ENCODE measurements at places on chromosomes 12 and 14.

DNA sequence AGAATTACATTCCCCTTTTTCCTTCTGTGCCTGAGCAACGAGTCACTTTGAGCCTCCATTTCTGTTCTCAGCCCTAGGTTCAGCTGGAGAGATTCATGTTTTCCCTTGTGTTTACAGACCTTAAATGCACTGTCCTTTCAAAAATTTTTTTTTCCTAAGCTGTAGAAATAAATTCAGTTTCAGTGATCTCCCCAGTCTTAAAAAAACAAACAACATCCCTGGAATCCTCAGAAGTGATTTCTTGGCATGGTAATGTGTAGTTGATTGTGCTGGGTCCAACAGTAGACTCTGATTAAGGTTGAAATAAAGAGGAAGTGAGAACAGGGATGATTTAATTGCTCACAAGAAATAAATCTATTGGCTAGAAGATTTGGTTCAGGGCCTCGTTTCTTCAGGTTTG lies 89.3 kb downstream of the NTN4 start:
- DNase-seq: no peak

DNA sequence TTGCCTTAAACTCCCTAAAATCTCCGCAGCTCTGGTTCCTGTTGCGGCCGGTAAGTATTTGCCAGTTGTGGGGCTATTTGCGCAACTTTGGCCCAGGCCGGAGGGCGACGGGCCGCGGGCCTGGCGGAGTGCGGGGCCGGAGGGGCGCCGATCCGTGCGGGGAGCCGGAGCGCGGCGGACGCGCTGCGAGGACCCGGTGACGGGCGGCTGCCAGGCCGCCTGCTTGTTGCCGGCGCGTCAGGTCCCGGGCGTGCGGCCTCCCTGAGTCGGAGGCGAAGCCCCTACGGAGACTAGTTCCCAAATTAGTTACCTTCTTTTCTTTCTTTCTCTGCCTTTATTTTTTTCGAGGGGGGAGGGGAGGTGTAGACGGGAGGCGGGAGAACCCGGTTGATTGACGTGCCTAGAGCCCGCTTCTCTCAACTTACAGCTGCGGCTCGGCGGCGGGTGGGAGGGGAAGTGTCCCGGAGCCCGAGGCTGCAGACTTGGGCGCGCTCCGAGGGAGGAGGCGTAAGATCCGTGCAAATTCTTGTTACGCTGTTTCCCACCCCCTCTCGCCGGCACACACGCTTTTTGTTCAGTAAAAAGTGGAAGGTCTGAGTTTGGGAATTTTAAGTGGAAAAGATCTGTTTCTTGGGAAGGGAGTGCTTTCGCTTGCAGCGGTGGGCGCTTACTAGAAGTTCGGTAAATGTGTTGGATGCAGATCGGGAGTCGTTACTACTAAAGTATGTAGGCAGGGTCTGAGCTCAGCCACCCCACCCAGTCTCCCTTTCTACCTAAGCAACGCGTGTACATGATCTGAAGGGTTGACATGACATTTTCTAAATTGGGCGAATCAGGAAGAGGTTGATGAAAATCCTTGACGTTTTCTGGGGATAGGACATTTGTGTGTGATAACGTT lies 576 bp downstream of the ZBTB1 start:
- DNase-seq: peak; percentile 85

DNA sequence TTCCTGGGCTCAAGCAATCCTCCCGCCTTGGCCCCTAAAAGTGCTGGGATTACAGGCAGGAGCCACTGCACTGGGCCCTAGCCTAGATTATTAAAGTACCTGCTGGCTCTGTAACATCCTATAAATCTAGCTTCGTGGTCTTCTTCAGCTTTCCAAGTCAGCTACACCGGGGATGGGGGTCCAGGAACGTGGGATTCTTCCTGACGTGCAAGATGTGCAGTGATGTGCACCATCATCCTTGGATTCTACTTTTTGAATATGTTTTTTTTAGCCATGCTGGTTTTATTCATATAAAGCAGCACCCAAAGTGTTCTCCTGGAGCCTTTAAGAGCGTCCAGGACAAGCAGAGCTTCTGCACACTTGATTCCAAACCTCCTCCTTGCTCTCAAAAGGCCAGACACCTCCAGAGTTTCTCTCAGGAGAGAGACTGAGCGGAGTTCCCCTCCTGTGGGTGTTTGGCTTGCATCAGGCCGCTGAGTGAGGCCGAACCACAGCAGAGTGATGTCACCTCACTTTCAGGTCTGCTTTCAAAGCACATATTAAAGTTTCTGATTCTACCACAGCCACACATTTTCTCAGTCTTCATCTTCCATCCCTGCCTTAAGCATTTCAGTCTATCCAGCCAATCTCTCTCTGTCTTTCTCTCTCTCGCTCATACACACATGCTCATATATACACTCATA lies 33.4 kb downstream of the VCPKMT start:
- peak; percentile 77 for DNase-seq

DNA sequence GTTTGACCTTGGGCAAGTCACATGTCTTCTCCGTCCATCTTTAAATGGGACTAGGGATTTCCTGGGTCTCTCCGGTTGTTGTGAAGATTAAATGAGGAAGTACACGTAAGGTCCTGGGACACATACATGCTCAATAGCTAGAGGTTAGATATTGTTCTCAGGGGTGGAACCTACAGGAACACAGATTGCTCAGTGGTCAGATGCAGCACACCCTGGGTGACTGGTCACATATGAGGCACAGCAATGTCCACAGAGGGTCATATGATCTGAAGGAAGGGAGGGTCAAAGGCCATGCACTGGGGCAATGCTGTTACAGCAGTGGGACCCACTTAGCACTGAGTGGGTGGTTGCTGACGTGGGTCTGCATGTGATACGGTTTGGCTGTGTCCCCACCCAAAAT lies 11.4 kb upstream of the SLC8B1 start:
- DNase-seq: no peak

DNA sequence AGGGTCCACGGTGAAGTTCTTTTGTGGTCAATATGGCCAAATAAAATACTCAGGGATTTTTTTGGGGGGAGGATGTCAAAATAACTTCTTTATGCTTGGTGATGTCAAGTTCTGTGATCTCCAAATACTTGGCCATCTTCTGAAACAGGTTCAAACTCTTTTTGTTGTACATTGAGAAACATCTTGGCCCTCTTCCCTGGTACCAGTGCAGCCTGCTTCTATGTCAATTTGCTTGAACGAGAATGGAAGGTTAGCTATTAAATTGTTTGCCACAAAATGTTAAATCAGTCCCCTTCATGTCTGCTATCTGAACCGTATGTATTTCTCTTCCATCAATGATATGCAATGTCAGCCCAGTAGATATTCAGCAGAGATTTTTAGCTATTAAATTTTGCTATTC lies 6.1 kb upstream of the CRADD start:
- DNase-seq: no peak

- DNase-seq: no peak
Measured at GRCh38 chr12:168763-169525, 45.0 kb downstream of the SLC6A12 start.

GRCh38 chr14:64704143-64704742 lies at the start of gene PLEKHG3:
PLEKHG3 (plus strand) TSS chr14:64704424; CDS start chr14:64727632, 23,208 bp downstream.
- DNase-seq: peak; percentile 33

- no peak for DNase-seq
Measured at GRCh38 chr12:116303066-116303465, 25.6 kb upstream of the MED13L start.

- DNase-seq: no peak
Measured at GRCh38 chr14:41355866-41356265, 250.8 kb upstream of the LRFN5 start.

- DNase-seq: no peak
Measured at GRCh38 chr12:65778258-65779090, 45.8 kb upstream of the HMGA2 start.
